Central memory CD8-positive, alpha-beta T cell (primary cell): ENCODE measurements at places on chromosomes 7 and 10.

DNA sequence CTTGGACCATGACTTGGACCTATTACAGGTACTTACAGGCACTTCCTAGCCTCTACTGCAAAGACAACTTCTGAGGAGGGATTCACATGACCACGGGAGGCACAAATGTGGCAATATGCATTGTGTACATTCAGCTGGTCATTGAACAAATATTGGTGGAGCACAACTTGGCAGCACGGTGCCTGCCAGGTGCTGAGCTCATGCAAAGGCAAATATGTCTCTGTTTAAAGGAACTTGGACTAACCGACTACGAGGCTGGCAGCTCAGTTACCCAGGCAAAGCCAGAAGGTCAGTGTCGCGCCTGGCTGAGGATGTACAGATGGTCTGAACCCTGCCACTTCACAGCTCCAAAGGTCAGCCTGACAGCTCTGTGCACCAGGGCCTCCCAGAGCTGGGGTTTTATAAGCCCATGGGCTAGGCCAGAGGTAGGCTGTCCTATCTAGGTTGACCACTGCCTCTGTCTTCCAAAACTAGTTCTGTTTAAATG is 6.1 kb downstream of the DENND11 start:
- no peak overlapping the region for H3K4me3 ChIP-seq
- no peaks in the 10 kb centered on the region for H3K27me3 ChIP-seq
- H3K27ac ChIP-seq: no peak overlapping the region

DNA sequence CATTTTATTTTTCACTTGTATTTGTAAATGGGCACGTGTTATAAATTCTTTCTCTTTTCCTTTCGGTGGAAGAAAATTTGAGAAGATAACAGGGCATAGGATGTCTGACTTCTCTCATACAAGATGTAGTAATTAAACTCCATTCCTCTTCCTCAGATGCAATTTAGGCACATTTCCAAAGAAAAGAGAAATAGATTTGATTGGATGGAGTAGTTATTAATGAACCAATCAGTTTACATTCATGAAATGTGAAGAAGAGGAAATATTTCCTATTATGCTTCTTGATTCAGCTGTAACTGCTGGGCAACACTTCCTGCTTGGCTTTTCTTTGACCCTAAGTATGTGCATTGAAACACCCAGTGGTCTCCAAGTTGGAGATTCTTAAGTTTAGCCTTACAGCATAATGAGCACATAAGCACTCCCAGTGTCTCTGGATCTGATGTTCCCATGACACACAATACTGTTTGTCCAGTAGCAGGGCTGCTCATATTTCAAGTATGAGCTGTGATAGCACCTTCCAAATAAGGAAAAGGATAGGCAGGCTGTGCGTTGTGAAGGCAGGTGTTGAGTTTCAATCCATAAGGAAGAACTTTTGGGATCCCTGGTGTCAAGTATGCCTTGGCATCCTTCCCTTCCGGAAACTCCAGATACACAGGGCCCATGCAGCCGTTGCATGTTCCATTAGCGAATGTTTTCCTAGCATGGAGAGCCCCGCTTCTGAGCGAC is 33.4 kb upstream of the COBL start:
- DNase-seq: no peak
- no peak overlapping the region for H3K27ac ChIP-seq
- H3K4me3 ChIP-seq: no peak overlapping the region
- H3K36me3 ChIP-seq: no peaks in the 10 kb centered on the region
- H3K27me3 ChIP-seq: peaks cover 4% of the 10 kb centered on the region
- H3K4me1 ChIP-seq: no peaks in the 10 kb centered on the region

- no peak overlapping the region for H3K27ac ChIP-seq
- no peak overlapping the region for H3K4me3 ChIP-seq
- no peaks in the 10 kb centered on the region for H3K36me3 ChIP-seq
- H3K27me3 ChIP-seq: no peaks in the 10 kb centered on the region
Observed at GRCh38 chr7:46568420-46569132, 647.5 kb upstream of the IGFBP3 start.

- H3K4me1 ChIP-seq: no peaks in the 10 kb centered on the region
- H3K36me3 ChIP-seq: no peaks in the 10 kb centered on the region
- H3K4me3 ChIP-seq: no peak overlapping the region
Observed at GRCh38 chr7:33880787-33881186, 24.6 kb upstream of the BMPER start.

DNA sequence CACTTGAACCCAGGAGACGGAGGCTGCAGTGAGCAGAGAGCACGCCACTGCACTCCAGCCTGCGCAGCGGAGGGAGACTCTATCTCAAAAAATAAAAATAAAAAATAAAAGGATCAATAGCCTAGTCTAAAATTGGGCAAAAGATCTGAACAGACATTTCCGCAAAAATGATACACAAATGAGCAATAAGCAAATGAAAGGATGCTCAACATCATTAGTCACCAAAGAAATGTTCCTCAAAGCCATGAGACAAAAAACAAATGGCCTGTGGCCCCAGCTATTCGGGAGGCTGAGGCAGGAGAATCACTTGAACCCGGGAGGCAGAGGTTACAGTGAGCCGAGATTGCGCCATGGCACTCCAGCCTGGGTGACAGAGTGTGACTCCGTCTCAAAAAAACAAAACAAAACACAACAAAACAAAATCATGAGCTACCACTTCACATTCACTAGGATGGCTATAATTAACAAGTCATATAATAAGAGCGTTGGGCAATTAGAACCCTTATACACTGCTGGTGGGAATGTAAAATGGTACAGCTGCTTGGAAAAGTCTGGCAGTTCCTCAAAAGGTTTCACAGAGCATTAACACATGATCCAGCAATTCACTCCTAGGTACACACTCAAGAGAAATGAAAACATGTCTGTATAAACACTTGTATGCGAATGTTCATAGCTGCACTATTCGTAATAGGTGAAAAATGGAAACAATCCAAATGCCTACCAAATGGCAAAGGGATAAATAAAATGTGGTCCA is 3.1 kb downstream of the DAGLB start:
- no peaks in the 10 kb centered on the region for H3K27me3 ChIP-seq
- peak overlapping the region; percentile 73 for H3K4me3 ChIP-seq
- peaks cover 39% of the 10 kb centered on the region for H3K4me1 ChIP-seq
- peak overlapping the region; percentile 35 for H3K27ac ChIP-seq
- no peak for DNase-seq
- peaks cover 33% of the 10 kb centered on the region for H3K36me3 ChIP-seq

GRCh38 chr7:66739477-66739876 is 1.1 kb upstream of the RABGEF1 start:
- H3K4me1 ChIP-seq: peaks cover 51% of the 10 kb centered on the region
- peak overlapping the region; percentile 97 for H3K4me3 ChIP-seq
- H3K27ac ChIP-seq: peak overlapping the region; percentile 94
- no peak for DNase-seq

- DNase-seq: no peak
- H3K27ac ChIP-seq: no peak overlapping the region
- peaks cover 57% of the 10 kb centered on the region for H3K27me3 ChIP-seq
- no peak overlapping the region for H3K4me3 ChIP-seq
- peaks cover 6% of the 10 kb centered on the region for H3K4me1 ChIP-seq
Observed at GRCh38 chr7:73851410-73852338, 9.3 kb upstream of the TMEM270 start.

- H3K36me3 ChIP-seq: no peaks in the 10 kb centered on the region
- H3K4me3 ChIP-seq: peak overlapping the region; percentile 74
- H3K27me3 ChIP-seq: no peaks in the 10 kb centered on the region
- peaks cover 6% of the 10 kb centered on the region for H3K4me1 ChIP-seq
- H3K27ac ChIP-seq: peak overlapping the region; percentile 75
- DNase-seq: no peak
Observed at GRCh38 chr7:1103789-1104515, 16.0 kb downstream of the GPER1 start.

GRCh38 chr7:143507094-143507518 is 29.4 kb downstream of the TAS2R41 start:
- H3K36me3 ChIP-seq: no peaks in the 10 kb centered on the region
- no peak for DNase-seq
- no peaks in the 10 kb centered on the region for H3K27me3 ChIP-seq
- H3K4me1 ChIP-seq: no peaks in the 10 kb centered on the region
- no peak overlapping the region for H3K27ac ChIP-seq

GRCh38 chr10:30762620-30763019 is 133.1 kb upstream of the LYZL2 start:
- no peaks in the 10 kb centered on the region for H3K36me3 ChIP-seq
- no peaks in the 10 kb centered on the region for H3K4me1 ChIP-seq
- H3K27me3 ChIP-seq: no peaks in the 10 kb centered on the region
- no peak overlapping the region for H3K4me3 ChIP-seq

GRCh38 chr10:115939101-115939854 is 333.7 kb downstream of the GFRA1 start:
- H3K4me1 ChIP-seq: no peaks in the 10 kb centered on the region
- H3K27ac ChIP-seq: no peak overlapping the region
- DNase-seq: no peak
- no peak overlapping the region for H3K4me3 ChIP-seq

DNA sequence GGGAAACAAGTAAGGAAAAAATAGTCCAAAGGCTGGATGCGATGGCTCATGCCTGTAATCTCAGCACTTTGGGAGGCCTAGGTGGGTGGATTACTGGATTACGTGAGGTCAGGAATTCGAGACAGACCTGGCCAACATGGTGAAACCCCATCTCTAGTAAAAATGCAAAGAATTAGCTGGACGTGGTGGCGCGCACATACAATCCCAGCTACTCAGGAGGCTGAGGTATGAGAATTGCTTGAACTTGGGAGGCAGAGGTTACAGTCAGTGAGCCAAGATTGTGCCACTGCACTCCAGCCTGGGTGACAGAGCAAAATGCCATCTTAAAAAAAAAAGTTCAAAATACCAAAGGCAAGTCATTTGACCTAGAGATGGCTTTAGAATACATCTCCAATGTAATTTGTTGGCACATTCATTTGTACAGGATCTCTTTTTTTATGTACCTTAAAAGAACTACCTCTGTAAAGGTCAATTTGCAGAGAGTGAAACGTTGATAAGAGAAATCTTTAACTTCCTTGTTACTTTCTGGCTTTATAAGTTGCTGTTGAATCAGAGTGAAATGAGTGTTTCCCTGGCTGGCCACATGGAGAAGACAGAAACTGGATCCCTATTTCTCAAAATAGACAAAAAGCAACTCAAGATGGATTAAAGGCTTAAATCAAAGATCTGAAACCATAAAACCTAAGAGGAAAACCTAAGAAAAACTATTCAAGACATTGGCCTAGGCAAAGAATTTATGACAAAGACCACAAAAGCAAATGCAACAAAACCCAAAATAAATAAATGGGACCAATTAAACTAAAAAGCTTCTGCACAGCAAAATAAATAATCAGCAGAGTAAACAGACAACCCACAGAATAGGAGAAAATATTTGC is 260.7 kb downstream of the KLF6 start:
- no peaks in the 10 kb centered on the region for H3K36me3 ChIP-seq
- peaks cover 43% of the 10 kb centered on the region for H3K27me3 ChIP-seq
- DNase-seq: no peak
- H3K4me1 ChIP-seq: no peaks in the 10 kb centered on the region
- no peak overlapping the region for H3K27ac ChIP-seq
- no peak overlapping the region for H3K4me3 ChIP-seq

- peaks cover 5% of the 10 kb centered on the region for H3K4me1 ChIP-seq
- peaks cover 20% of the 10 kb centered on the region for H3K27me3 ChIP-seq
- no peak overlapping the region for H3K4me3 ChIP-seq
- H3K36me3 ChIP-seq: peaks cover 3% of the 10 kb centered on the region
- H3K27ac ChIP-seq: no peak overlapping the region
- no peak for DNase-seq
Observed at GRCh38 chr10:59628456-59628855, 81.2 kb downstream of the SLC16A9 start.

DNA sequence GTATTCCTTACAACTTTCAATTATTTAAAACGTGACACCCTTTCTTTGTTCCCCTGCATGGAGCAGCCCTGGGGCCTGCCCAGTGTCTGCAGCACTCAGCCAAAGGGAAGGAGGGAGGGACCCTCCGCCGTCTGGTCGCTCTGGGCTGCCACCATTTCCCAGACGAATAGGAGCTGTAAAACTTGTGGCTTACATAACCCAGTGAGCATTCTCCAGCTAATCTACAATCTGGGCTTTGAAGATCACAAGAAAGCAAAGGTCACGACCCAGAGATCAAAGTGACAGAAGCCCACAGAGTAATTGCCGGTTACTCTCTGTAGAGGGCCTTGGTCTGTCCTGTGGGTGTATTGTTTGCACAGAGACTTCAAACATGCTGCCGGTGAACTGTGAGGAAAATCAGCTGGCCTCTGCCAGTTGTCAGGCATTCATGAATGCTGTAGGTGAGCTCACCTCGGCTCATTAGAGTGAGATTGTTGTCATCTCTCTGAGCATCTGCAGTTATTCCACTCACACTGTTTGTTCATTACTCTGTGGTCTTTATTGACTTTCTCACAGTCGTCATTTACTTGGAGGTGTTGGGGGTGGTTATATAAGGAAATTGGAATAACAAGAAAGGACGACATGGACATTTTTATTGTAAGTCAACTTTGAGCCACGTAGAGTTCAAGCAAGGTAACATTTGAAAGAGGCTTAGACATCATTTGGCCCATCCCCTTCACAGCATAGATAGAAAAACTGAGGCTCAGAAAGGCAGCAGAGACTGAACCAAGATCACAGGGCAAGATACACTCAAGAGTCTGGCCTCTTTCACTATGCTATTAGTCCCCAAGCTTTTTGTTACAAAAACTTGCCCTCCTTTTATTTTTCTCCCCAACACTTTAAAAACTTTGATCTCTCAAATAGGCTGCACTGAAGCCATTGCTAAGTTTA is 619.8 kb downstream of the LRMDA start:
- no peak for DNase-seq
- H3K4me1 ChIP-seq: no peaks in the 10 kb centered on the region
- no peaks in the 10 kb centered on the region for H3K27me3 ChIP-seq
- H3K36me3 ChIP-seq: peaks cover 3% of the 10 kb centered on the region
- H3K27ac ChIP-seq: no peak overlapping the region

DNA sequence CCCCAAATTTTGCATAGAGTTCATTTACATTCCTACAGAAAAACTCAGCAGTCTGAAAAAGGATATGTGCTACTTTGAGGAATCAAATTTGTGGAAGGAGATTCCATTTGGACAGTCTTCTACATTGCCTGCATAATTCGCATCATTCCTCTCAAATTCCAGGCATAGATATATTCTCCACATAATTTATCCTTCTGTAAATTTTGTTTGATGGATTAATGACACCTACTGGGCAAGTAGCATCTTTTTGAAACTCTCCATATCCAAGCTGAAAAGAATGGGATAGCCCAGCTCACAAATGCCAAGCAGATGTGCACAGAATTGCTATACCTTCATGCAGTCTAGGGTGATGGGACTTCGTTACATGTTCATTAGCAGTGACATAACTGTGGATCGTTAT is 515.3 kb downstream of the AUTS2 start:
- no peaks in the 10 kb centered on the region for H3K36me3 ChIP-seq
- no peaks in the 10 kb centered on the region for H3K27me3 ChIP-seq
- H3K27ac ChIP-seq: no peak overlapping the region
- no peak overlapping the region for H3K4me3 ChIP-seq
